GOT3 (cell line): ENCODE measurements at places on chromosomes 1 and 21.
A peak's percentile ranks its signal among the peaks of the same experiment; 100 is the strongest.

DNA sequence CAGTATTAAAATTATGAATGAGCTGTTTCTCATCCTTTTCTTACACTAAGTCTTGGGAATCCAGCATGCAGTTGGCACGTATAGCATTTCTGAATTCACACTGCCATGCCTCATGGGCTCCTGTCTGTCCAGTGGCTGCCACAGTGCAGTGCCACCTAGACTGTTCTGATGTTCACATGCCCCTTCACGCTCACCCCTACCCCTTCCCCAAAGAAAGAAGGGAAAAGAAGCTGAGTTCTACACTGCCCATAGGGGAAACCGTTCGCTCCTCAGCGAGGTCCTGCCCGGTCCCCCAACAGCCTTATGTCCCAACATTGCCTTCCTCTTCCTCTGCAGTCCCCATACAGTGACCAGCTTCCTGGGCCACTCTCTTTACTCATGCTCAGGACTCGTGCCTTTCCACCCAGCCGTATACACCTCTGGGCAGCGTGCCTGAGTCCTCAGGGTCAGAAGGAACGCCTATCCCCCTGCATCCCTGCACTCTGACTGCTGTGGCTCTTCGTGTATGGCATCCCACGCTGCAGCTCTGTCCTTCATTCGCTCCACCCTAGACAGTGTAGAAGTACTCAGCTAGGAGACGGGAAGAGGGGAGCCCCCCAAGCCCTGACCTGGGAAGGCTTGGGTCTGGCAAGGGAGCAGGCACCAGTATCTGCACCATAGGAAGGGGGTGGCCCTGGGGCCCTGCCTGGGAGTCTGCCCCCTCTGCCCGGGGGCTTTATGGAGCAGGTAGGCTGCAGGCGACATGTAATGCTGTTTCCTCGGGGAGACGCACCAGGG lies 24.1 kb upstream of the ARF1 start:
- no peak for DNase-seq

- DNase-seq: no peak
These were observed 280.5 kb upstream of the VAMP3 start for GRCh38 chr1:7490576-7490975.

DNA sequence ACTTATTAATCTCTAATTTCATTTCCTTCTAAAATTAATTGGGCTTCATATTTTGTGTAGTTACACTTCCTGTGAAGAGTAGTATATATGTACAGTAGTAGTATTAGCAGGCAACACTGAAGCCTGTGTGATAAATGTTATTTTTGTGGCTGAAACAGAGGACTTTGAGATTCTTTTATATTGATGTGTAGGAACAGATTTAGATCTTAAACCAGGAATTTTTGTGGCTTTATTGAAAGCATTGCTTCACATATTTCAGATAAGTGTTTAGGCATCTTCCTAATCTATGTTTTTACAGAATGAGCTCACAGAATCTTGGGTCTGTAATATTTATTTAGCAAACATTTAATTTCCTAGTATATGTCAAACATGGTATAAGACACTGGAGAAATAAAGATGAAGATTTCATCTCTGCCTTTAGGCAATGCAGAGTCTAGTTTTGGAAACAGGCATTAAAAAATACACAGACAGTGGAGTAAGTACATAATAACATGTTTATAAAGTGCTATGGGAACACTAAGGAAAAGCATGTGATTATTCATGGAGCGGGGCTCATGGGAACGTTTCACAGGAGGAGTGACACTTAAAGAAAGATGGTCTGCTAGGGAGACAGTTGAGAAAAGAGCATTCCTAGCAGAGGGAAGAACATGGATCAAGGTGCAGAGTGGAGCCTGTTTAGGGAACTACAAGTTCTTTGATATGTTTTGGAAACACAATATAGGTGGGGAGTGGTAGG lies 52.7 kb downstream of the MIGA1 start:
- no peak for DNase-seq

- no peak for DNase-seq
These were observed 4.0 kb upstream of the SLC25A34 start for GRCh38 chr1:15731735-15732685.

- no peak for DNase-seq
These were observed 39.7 kb downstream of the GNG12 start for GRCh38 chr1:67793562-67793961.

- no peak for DNase-seq
These were observed 4.9 kb downstream of the ETNK2 start for GRCh38 chr1:204146965-204147364.

DNA sequence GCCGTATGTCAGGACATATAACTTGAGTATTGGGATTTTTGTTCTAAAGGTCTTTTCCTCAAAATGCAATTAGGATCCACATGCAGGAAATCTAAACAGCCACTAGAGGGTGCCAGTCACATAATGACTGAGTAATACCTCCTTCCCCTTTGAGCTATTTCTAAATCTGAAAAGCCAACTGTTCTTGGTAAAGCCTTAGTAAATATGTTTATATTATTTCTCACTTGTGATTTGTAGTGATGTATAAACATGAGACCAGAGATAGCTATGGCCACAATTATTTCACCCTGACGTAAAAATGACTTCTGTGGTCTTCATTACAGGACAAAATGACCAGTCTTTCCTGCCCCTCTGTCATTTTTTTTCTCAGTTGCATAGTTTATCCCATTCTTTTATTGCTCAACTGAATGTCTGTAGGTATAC lies 41.0 kb upstream of the DR1 start:
- DNase-seq: no peak

DNA sequence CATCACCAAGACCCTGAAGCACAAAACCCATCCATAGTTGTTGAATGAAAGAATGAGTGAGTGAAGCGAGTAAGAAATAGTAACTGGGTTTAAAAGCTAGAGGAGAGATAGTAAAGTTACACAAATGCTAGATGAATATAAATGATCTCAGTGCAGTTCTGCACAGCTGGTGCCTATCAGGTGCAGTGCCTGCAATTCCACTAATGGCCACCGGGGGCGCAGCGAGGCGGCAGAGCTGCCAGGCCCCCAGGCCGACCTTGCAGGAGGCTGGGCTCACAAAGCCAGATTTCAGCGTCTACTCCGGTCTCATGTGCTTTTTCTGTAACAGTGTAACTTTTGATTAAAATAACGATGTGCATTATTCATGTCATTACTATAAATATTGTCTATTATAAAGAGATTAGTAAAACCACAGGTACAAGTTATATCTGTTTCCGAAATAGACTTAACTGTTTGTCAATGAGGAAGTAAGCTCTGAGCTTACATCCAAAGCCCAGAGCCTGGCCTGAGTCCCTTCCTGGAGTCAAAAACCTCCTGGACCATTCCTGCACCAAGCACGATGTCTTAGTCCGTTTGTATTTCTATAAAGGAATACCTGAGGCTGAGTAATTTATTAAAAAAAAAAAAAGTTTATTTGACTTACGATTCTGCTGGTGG lies 477.6 kb downstream of the NPHP4 start:
- no peak for DNase-seq

DNA sequence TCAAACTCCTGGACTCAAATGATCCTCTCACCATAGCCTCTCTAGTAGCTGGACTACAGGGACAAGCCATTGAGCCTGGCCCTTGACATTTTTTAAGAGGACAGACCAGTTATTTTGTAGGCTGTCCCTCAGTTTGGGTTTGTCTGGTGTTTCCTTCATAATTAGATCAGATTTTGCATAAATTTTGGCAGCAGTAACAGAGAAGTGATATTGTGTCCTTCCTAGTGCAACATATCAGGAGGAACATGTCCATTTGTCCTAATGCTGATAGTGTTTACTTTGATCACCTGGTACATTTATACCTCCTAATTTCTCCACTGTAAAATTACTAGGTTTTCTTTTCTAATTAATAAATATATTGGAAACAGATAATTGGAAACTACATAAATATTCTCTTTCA lies 5.9 kb upstream of the NID1 start:
- DNase-seq: no peak

- DNase-seq: no peak
These were observed 5.4 kb downstream of the SOAT1 start for GRCh38 chr1:179298952-179299351.

GRCh38 chr1:108077991-108078390 lies 113.0 kb upstream of the VAV3 start:
- no peak for DNase-seq

- DNase-seq: no peak
These were observed 16.8 kb downstream of the PLPPR4 start for GRCh38 chr1:99281105-99281504.

GRCh38 chr1:77342745-77343144 lies 60.9 kb downstream of the AK5 start:
- DNase-seq: no peak

GRCh38 chr21:27674041-27674615 lies 707.2 kb upstream of the ADAMTS5 start:
- DNase-seq: no peak

GRCh38 chr1:209807509-209807908 lies 1.6 kb upstream of the IRF6 start:
- DNase-seq: no peak

DNA sequence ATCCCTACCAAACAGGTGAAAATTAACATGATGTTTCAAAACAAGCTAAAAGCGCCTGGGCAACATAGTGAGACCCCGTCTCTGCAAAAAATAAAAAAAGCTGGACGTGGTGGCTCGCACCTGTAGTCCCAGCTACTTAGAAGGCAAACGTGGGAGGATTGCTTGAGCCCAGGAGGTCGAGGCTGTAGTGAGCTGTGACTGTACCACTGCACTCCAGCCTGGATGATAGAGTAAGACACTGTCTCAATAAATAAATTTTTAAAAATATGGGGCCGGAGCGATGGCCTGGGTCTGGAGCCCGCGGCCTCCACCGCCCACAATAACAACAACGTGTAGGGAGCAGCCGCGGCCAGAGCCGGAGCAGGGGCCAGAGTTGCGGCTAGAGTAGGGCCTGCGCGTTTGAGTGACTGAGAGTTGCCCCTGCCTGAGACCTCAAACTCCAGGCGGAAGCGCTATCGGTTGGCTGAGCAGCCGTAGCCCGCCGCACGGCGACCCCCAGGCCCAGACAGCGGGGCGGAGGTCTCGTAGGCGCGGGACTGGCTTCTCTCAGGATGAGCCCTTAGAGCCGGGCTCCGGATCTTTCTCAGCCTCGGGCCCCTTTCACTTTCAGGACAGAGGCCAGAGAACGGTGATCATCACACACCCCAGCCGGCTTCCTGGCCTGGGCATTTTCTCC lies 41.4 kb downstream of the ZMYM1 start:
- no peak for DNase-seq

DNA sequence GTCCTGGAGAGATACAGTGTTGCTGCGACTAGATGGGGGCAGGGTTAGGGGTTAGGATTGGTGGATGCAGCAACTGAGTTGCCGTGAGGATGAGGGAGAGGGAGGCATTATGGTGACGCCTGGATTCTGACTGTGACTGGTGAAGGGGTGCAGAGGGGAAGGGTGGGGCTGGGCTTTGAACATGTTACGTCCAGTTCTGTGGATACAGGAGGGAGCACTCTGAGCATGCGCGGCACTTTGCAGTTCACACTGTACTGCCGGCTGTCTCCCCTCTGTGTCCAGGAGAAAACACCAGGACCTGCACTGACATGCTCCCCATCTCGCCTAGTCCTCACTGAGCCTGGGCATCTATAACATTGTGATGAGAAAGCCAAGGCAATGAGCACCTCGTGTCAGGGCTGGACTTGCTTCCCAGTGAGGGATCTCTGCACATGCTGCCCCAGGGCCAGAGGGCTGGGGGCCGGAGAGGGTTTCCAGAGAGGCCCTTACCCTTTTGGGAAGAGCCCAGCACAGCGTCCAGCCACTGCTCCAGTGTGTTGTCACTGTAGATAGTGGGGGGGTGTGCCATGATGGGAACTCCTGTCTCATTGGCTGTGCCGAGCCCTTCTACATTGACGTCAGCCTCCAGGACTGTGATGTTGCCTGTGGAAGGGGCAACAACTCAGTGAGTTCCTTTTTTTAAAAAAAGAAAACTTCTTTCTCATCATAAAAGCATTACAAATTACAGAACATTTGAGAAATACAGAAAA lies 7.6 kb downstream of the FAM151A start:
- DNase-seq: no peak

- no peak for DNase-seq
These were observed 23.1 kb upstream of the PHTF1 start for GRCh38 chr1:113782406-113782805.

DNA sequence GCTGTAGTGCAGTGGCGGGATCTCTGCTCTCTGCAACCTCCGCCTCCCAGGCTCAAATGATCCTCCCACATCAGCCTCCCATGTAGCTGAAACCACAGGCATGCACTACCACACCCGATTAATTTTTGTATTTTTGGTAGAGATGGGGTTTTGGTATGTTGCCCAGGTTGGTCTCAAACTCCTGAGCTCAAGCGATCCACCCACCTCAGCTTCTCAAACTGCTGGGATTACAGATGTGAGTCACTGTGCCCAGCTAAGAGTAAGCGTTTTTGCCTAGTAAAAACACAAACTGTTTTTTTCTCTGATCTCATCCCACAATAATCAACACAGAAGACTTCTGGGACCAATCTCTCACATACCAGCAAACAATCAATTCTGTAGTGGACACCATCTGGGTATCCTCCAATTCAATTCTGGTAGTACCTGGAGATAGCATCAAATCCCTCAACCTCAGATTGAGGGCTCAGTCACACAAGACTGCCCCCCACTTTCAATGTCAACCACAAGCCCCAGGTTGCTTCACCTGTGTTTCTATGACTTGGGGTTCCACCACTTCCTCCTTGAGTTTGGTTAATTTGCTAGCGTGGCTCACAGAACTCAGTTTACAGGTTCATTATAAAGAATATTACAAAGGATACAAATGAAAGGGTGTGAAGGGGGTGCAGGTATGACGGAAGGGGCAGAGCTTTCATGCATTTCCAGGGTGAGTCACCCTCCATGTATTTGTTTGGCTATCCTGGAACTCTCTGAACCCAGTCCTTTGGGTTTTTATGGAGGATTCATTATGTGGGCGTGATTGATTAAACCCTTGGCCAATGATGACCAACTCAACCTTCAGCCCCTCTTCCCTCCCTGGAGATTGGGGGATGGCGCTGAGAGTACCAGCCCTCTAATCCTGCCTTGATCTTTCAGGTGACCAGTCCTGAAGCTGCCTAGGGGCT lies 40.0 kb upstream of the RHOU start:
- no peak for DNase-seq

DNA sequence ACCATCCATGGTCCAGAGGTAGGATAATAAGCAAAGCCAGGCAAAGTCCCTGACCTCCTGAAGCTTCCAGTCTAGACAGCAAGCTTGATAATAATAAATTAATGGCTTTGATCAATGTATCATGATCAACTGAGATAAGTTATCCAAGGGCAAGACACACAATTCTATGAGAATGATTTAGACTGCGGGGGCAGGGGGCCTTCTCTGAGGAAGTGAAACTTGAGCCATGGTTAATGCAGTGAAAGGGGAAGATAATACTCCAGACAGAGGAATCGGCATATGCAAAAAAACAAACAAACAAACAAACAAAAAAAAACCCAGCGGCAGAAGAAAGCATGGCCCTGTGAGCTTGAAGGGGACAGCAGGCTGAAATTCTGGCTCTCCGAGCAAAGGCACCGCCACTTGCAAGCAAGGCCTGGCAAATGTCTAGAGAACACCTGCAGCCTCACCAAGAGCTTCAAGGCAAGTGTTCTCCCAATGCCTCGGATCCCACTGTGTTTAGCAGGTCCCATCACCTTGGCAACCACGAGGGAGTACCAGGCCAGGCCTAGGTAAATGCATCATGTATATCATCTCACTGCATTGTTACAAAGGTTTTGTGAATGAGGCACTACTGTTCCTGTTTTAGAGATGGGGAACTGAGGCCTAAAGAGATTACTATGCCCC lies 24.9 kb downstream of the CSMD2 start:
- DNase-seq: no peak

- DNase-seq: peak; percentile 25
These were observed 21.0 kb upstream of the CXADR start for GRCh38 chr21:17491716-17492414.

GRCh38 chr1:205680073-205680851 lies at the start of gene SLC45A3:
Gene SLC45A3, minus strand, starts transcription at chr1:205680509. Its CDS starts 15,853 bp downstream, at chr1:205664656.
- DNase-seq: no peak

- DNase-seq: no peak
These were observed 62.8 kb upstream of the NGF start for GRCh38 chr1:115400891-115401290.
